ENCODE measurements at places on chromosomes 3 and 15.

DNA sequence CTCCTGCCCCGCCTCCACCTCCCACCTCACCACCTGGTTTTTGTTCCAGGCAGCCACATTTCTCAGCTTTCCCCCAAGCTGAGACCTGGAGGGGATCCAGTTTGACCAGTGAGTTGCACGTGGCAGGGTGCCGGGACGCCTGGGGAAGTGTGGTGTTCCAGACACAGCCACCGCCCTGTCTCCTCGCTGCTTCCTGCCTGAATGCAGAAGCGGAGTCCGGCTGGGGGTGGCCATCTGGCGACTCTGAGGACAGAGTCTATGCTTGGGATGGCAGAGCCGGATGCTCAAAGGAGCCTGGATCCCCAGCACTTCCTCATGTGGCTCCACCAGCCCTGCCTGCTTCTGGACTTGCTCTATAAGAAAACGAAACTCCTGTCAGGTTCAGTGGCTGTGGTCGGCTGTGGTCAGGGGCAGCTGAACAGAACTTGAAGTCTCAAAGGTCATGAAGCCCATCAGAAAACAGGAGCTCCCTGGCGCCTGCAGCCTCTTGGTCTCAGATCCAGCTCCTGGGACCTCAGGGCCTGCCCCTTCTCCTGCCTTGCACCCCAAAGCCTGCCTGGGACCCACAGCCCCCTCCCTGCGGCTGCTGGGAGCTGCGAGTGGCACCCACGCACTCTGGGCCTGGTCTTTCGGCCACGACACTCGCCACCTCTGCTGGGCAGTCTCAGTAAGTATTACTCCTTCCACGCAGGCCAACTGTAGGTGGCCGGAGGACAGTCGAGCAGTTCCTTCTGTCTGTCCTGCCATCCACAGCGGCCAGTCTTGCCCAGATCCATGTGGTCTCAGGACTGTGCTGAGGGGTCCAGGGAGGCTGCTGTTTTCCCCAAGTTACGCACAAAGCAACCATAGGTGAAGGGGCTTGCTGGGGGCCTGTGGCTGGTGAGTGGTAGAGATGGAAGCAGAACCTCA, 112.8 kb upstream of the MEF2A start:
- DNase-seq: no peak

- no peak for DNase-seq
These were observed 229.9 kb downstream of the NR2F2 start for GRCh38 chr15:96560246-96560895.

DNA sequence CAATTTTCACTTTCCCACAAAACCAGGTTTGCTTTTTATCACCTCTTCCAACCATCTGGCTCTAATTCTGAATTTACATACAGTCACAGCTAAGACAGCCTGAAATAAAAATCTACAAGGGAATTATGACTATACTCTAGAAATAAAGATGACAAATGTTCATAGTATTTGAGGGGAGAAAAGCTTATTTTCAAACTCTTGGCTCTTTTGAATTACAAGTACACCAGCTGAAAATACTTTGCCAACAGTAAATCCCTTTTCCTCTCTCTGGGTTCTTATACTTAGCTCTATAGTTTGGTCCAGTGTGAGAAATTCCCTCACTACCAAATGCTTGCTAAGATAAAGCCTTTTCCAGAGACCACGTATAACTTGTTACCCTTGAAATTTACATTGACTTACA, 1037.9 kb downstream of the ROBO1 start:
- no peak for DNase-seq

DNA sequence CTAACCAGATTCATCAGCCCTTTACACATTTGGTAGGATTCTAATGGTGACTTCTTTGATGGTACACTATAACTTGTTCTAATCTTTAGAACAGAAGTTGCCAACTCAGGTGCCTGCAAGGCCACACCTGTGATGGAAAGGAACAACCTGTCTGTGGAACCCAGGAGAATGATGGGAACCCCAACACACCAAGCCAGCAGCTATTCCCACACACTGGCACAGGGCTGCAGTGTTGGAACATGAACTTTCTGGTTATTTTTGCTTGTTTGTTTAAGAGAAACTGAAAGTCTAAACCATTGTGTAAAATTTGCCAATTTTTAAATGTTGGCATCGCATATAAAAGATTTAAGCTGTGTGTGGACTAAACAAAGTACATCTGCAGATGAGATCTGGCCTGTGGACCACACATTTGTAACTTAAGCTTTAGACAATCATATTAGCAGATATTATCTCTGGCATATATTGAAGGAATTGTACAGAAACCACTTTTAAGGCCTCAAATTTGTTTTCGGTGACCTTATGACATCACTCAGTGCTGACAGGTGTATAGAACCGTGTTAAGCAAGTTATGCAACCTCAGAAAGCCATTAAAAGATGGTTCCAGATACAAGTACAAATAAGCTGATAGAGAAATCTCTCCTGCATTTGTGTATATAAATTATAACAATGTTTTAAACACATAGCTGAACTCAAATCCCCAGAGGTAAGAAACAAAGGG, 242.9 kb downstream of the SLC9A9 start:
- no peak for DNase-seq

- DNase-seq: peak; percentile 88
These were observed 122.6 kb upstream of the CCNL1 start for GRCh38 chr3:157282261-157283191.

DNA sequence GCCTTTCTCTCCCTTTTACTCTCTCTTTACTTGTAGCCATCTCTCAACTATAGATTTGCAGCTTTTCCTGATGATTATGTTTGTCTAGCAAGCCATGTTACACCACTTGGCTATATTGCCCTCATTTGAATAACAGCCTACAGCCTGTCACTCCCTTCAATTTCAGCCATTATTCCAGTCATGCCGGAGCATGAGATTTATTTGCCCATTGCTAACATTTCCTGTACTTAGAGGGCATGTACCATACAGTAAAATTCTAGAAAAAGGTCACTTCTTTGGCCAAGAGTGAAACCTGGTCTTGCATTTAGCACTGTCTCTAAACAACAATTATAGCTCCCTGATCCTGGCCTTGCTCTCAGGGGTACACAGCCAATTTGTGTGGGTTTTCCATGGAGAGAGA, 221.7 kb upstream of the TMC3 start:
- DNase-seq: no peak

DNA sequence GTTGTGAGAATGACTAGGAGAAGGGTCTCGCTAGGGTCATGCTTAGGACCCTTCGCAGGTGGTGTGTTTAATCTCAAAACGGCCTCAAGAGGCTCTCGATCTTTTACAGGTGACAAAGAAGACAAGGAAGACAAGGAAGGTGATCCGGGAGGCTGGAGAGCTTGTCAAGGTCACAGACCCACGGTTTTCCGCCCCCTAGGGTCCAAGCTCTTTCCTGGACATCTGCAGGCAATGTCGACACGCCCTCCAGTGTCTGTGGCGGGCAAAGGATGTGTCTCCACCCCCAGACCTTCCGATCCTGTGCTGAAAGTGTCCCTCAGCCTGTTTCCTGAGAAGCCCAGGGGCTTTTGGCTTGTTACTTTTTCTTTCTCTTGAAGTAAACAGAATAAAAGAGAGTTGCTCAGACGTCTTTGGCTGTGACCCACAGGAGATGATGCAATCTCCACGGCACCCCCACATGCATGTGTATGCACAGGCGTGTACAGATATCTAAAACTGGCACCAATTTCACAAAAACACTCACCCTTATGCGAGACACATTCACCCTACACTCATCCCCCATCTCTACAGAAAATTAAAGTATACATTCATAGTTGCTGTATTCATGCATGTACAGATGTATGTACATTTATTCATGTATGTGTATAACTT, 108.8 kb downstream of the KLF13 start:
- no peak for DNase-seq

DNA sequence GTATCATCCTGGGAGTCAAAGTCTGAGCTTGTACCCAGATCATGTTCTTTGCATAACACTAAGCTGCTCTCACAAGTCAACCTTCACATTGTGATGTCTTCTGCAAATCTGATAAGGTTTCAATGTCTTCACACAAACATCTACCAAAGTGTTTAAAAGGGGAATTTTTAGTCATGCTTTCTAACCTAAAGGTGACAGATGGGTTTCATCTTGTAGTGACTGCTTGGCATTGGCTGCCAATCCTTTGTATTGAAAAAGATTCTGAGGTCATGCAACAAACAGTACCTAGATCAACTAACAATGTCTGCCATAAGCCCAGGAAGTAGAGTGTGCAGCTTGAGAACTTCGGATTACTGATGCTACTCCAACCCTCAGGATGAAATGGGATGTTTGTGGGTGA, 43.6 kb upstream of the DIPK2A start:
- DNase-seq: no peak

- no peak for DNase-seq
These were observed 258.2 kb upstream of the STT3B start for GRCh38 chr3:31274326-31275024.

GRCh38 chr3:113092746-113093145, 102.0 kb downstream of the GTPBP8 start:
- DNase-seq: no peak
